ENCODE measurements at places on chromosomes 7 and 10.

GRCh38 chr10:49314806-49315205, 15.8 kb downstream of the C10orf71 start:
- DNase-seq: no peak

GRCh38 chr10:43013065-43013464, 63.8 kb upstream of the RET start:
- DNase-seq: no peak

- no peak for DNase-seq
Observed at GRCh38 chr7:19079066-19079465, 38.4 kb downstream of the TWIST1 start.

- DNase-seq: no peak
Observed at GRCh38 chr7:45000093-45001032, at the start of gene CCM2. CCM2 (plus strand) TSS chr7:45000201; CDS start chr7:45000334, 133 bp downstream.

- no peak for DNase-seq
Observed at GRCh38 chr10:103396789-103397087, 312 bp downstream of the PDCD11 start.
